ENCODE measurements at places on chromosomes 1 and 21.

- DNase-seq = no peak
Observed at GRCh38 chr1:235502601-235503402, 1.4 kb downstream of the B3GALNT2 start.

- no peak for DNase-seq
Observed at GRCh38 chr1:208189183-208189582, 55.0 kb downstream of the PLXNA2 start.

DNA sequence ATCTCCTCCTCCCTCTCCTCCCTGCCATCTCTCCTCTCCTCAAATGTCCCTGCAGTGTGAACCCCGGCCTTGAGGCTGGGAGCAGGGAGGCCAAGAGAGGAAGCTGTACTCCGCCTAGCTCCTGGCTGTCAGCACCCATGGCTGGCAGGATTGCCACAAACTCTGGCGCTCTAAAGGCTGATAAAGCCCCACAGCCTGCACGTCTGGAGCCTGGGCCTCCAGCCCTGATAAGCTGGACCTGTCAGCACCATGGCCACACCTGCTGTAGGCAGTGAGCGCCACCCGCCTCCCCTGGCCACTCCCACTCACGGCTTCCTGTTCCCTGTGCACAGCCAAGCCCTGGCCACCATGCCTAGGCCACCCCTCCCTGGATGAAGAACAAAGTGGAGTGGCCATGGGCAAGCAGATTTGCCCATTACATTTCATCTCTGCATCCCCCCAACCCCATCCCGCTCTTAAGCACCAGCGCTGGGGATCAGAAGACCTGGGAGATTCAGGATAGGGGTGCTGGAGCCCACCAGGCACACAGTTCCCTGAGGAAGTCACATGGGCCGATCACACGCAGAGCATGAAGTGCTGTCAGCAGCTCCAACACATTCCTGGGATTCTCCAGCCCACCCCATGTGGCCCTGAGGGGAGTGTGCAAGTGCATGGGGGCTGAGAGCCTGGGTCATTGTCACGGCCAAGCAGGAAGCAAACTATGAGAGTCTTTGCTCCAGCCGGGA is 24.2 kb upstream of the NPPB start:
- DNase-seq = peak; percentile 69

DNA sequence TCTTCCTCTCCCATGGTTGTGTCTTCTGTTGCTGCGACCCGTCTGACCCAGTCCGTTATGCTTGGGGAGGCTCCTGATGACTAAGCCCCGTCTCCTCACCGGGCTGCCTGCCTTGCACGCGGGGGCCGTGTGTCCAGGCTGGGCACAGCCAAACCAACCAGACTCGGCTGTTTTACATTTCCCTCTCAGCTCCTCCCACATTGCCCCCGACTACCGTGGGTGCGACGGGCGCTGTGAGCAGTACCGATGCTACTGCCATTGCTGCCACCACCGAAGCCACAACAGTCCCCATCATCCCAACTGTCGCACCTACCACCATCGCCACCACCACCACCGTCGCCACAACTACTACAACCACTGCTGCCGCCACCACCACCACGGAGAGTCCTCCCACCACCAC is 46.0 kb upstream of the CNTN2 start:
- DNase-seq = no peak

DNA sequence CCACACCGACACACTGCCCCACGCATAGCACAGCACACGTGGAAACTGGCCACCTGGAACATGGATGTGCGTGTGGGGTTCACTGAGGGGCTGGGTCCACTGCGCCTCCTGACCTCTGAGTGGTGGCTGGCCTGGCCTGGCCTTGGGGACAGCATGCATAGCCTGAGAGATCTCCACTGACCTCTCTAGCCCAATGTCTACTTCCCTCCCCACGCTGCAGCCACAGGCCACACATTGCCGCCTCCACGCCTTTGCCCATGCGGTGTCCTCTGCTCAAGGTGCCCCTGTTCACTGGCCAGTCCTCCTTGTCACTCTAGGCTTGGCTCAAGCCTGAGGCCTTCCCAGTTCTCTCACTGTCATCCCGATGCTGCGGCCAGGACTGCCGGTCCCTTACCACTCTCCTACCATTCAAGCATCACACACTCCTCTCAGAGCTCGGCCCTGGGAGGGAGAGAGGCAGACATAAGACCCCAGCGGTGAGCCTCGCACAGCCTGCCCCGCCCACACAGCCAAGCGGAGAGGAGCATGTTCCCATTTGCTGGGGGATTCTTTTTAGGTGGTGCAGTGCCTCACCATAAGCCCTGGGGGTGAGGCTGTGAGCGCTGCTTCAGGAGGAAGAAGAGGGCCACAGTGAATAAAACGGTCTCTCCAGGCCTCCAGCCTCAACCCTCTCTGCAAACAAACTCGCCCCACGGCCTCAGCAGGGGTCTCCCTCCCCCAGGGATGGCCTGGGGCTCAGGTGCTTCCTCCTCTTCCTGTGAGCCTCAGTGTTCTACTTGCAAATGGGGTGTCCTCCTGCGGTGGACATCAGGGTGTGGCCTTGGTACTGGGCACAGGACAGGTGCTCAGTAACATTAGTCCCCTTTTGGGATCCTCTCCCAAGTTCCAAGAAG is 80.8 kb downstream of the DMRTB1 start:
- no peak for DNase-seq

GRCh38 chr1:2312515-2313301 is 78.6 kb downstream of the MORN1 start:
- DNase-seq = no peak

DNA sequence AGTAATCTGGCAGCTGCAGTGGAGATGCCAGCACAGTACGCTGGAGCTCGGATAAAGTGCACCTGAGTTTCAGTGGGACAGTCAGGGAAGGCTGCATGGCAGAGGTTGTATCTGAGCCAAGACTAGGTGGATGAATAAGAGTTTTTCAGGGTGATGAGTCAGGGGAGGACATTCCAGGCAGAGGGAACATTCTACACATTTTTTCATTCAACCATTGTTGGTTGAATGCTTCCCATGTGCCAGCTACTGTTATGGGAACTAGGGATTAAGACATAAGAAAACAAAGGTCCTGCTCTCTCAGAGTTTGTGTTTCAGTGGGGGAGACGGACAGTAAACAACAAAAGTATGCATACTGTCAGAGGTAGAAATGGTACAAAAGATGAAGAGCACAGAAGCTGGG is 5.2 kb downstream of the LEPR start:
- DNase-seq = no peak

Measured in lower lobe of right lung (tissue), 2 donors.